Cardiac muscle cell (in vitro differentiated cells and primary cell): ENCODE measurements at places on chromosomes 2 and 18.

DNA sequence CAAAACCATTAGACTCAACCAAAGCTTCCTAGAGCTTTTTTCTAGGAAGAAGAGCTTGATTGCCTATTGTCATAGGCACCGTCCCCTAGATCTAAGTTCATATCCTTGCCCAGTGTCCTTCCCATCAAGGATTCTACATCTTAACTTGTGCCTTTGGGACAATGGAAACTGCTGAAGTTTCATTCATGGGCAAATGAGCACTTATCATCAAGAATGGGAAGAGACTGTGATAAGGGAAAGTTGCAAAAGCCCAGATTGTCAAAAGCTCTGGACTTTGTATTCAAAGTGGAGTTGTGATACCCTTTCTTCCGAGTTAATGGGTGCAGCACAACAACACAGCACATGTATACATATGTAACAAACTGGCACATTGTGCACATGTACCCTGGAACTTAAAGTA is 503.0 kb upstream of the KLHL29 start:
- DNase-seq = no peak

DNA sequence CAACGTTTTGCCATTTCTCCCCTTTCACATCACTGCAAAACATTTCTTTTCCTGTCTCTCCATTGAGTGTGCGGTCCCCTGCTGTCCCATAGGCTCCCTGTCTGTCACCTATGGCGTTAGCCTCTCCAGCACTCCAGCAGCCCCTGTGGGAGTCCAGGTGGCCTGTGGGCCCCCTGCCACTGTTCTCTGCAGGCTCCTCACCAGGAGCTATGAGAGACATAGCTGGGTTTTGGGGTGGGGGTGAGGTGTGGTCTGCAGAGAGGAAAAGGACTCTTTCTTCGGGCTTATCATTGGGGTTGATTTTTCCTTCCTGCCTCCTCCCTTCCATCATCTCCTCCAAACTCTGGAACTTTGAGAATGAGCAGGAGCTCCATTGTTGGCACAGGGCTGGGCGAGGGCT is 36.1 kb upstream of the IGFBP5 start:
- no peak for DNase-seq

DNA sequence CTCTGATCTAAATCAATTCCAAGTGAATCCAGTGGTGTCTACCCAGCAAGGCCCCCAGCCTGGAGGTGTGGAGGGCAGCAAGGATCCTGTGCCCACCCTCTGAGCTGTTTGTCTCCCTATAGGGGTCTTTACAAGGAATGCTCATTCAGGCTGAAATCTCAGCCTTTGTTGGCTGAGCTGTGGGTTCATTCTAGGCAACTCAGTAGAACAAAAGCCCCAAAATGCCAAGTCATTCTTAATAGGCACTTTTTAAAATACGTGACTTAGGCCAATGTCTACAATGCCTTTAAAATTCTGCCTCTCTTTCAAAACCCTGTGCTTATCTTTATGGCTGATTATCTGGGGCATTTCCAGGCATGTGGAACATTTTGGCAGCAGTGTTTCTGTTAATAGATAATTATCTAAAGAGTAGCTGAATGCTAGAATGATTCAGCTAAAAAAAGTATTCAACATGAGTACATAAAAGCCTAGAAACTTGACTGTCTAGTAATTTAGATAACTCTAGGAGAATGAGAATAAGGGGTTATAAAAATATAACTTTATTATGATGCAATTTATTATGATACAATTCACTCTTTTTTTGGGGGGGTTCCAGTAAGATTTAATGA is 7.4 kb downstream of the UGT1A6 start:
- no peak for DNase-seq

GRCh38 chr2:43461453-43462073 is 134.3 kb downstream of the THADA start:
- DNase-seq = no peak

DNA sequence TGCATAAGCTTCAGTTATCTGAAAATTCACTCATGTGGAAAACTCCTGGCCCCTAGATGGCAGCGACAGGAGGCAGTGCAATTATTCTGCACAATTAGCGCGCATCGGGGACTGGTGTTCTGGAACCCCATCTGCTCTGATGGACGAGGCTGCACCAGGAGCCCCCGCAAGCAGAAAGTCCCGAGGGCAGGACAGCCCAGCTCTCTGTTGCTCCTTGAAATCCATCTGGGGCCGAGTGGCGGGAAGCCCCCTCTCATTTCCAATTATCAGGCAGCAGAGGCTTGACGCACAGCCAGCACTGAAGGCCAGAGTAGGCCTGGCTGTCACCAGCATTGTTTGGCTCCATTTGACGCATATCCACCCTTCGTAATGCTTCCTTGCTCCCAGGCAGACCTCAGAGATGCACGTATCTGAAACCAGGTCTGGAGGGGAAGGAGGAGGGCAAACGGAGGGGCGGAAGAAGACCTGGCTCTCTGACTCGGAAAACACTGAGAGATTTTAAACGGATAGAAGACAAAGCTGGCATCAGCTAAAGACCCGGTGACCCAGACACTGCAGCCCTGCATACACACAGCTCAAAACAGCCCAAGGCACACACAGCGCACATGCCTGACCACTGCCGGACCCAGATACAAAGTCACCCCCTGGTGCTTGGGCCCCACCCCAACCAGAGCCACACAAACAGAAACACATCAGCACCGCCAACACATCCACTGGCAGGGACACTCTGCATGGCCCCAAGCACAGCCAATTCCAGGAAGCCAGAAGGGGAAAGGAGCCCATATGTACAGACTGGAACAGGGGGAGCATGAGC is 69.8 kb downstream of the TNS1 start:
- peak; percentile 53 for DNase-seq

- no peak for DNase-seq
These were observed 347.5 kb upstream of the SALL3 start for GRCh38 chr18:78632111-78632541.

GRCh38 chr2:205892251-205892655 is 193.7 kb downstream of the INO80D start:
- DNase-seq = peak; percentile 67

DNA sequence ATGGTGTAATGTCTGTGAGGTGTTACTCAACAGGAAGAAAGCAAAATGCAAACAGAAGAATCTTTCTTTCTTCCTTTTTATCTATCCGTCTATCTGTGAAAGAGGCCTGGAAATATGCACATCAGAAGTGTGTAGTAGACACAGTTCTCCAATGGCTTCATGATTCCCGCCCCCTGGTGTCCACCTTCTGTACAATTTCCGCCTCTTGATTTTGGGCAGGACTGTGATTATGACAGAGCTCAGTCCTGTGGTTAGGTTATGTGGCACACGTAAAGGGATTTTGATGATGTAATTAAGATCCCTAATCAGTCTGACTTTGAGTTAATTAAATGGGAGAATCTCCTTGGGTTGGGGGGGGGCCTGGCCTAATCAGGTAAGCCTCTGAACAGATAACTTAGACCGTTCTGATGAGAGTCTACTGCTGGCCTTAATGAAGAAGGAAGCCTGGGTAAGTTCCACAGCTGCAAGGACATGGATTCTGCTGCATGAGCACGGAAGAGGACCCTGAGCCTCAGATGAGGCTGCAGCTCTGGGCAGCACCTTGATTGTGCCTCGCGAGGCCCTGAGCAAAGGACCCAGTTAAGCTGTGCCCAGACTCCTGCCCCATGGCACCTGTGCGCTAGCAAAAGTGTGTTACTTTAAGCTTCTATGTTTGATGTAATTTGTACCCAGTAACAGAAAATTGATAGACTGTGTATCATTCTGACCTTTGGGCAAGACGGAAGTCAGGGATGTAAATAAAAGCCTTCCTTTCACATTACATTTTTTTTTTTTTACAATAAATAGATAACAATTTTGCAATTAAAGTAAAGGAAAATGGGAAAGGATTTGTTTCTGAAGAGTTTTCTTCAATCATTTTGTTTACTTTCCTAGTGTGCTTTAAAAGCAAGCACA is 11.3 kb upstream of the KCNF1 start:
- peak; percentile 38 for DNase-seq

GRCh38 chr2:29744976-29745375 is 176.4 kb downstream of the ALK start:
- DNase-seq = no peak

DNA sequence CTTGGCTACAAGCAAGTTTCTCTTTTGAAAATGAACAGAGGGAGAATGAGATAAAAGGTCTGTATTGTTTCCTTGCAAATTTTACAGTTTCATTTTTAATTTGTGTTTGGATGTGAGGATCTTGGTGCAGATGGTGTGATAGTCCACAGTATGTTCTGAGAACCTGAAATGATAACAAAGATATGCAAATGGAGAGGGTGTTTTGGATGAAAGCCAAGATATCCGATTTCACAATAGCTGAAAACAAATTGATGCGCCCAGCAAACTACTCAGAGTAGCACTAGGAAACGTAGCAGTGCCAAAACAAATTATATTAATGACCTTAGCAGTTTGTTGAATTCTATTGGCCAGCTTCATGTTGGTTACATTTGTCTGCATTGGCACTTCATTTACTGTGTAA is 683.5 kb downstream of the TMEM182 start:
- DNase-seq = peak; percentile 0

GRCh38 chr2:31694444-31694843 is 113.7 kb upstream of the SRD5A2 start:
- DNase-seq = no peak

DNA sequence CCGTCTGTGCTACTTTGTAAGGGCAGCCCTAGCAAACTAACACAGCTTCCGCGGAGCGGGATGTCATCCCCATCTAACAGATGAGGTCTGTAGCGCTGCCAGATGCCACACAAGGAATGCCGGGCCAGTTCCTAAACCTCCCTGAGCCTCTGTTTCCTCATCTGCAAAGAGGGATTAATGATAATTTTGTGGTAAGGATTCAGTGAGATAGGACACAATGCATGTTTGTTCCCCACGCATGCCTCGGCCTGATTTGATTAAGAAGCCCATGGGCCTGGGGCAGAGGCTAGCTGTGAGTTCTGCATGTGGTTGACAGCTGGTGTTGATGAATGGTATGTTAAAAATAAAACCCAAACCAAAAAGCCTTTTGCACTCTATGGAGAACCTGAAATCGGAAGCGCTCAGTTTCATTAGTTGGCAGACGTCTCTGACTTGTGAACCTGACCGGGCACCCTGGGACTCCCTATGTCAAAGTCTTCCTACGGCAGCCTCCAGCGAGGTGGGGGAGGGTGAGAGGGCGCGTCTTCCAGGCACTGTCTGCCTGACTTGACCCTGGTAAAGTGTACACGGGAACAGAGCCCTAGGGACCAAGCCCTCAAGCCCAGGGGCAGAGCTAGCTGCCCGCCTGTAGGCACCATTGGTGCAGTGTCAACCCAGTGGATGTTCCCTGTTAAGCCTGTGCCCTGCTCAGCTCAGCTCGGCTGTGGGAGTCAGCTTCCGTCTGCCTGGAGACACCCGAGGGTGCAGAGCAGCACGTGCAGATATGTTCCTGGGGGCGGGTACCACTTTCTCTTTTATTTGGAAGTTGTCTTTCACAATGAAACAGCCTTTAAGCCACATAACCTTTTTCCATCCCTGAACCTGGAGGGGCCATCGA is 14.8 kb upstream of the INHBB start:
- DNase-seq = no peak

DNA sequence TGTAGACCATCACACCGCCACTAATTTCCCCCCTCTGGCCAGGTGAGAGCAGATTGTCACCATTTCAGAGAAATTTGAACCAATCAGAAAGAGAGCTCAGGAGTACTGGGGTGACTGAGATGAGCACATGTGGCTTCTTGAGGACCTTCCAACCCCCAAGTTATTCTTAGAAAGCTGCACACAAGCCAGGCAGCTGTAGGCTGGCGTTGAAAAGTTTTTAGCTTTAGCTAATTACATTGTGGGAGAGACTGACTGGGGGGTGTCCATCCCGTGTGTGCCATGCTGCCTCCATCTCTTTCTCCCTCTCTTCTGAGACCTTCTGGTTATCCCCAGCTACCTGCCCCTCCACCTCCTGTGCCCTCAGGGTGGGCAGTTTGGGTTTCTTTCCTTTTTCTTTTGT is 154.0 kb downstream of the AGAP1 start:
- no peak for DNase-seq

- DNase-seq = no peak
These were observed 27.3 kb upstream of the EPC2 start for GRCh38 chr2:148617219-148617618.

GRCh38 chr18:48932822-48933510 is 17.8 kb downstream of the SMAD7 start:
- no peak for DNase-seq

DNA sequence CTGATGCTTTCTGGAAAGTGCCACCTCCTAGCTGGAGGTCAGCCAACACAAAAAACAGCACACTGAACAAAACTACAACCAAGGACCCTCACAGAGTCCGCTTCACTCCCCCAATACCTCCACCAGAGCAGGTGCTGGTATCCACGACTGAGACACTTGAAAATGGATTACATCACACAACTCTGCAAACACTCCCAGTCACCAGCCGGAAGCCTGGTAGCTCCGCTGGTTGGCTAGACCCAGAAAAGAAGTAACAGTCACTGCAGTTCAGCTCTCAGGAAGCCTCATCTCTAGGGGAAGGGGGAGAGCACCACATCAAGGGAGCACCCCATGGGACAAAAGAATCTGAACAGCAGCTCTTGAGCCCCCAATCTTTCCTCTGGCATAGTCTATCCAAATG is 175.4 kb downstream of the LCLAT1 start:
- DNase-seq = no peak

DNA sequence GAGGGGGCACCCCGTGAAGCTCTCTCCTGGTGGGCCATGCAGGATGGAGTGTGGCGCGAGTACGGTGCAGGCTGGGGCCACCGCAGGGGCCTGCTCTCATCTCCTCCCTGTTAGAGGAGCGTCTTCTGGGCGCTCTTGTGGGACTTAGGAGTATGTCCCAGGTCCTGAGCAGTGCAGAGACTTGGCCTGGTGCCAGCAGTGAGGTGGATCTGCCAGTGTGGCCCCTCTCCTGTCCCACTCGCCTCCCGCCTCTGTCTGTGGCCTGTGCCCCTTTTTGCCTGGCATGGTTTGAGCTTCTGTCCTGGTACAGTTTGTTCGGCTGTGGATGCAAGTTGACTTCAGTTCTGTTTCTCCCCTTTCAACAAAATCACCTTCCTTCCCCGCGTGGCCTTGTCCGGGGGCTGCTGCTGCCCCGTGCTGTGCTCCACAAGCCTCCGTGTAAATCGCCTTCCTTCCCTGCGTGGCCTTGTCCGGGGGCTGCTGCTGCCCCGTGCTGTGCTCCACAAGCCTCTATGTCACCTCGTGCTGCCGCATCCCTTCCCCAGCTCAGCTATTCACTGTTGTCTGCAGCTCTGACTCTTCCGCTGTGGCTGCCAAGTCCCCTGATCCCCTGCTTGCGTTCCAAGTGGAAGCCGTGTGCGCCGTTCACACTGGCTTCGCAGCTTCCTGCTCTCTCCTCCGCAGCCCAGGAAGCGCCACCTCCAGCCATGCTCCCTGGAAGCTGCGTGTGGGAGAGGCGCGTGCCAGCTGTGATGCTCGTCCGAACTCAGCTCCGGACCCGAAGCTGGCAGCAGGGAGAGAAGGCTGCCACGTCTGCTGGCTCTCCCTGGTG is 13.7 kb downstream of the LDLRAD4 start:
- peak; percentile 10 for DNase-seq

- DNase-seq = no peak
These were observed 524.8 kb upstream of the DSEL start for GRCh38 chr18:68041327-68041726.

GRCh38 chr2:39128919-39129391 is 8.1 kb upstream of the SOS1 start:
- peak; percentile 33 for DNase-seq
